ENCODE measurements at places on chromosomes 2 and 18. TPM values are rescaled to one million over a fixed set of nuclear protein-coding genes. Genes with fewer than 3 reads are reported as not detected.

DNA sequence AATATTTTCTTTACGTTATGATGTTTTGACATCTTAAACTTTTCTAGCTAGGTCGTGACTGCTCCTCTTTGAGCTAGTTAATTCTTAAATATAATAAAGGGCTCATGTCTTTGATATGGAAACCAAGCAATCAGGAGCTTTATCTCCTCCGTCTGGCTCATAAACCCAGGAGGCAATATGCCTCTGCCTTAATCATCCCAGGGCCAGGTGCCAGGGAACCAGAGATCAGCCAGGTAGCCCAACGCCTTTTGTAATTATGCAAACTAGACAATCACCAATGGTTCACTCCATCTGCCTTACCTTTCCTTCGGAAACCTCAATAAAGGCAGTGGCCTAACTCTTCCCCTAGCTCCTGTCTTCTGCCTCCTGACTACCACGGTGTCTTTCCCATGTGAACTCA lies 213.7 kb downstream of the KCNJ3 start:
- no peaks in the 10 kb centered on the region for H3K27me3 ChIP-seq
- no peak for DNase-seq
- H3K4me1 ChIP-seq = peaks cover 19% of the 10 kb centered on the region
- no peak overlapping the region for H3K4me3 ChIP-seq

The DNAH7 gene
- 0.23 TPM for total RNA-seq

- no peak overlapping the region for H3K27ac ChIP-seq
- H3K4me3 ChIP-seq = no peak overlapping the region
- H3K27me3 ChIP-seq = no peaks in the 10 kb centered on the region
- no peaks in the 10 kb centered on the region for H3K36me3 ChIP-seq
- H3K4me1 ChIP-seq = peaks cover 27% of the 10 kb centered on the region
These were observed 253.2 kb upstream of the RAB6C start for GRCh38 chr2:129726216-129726615.

DNA sequence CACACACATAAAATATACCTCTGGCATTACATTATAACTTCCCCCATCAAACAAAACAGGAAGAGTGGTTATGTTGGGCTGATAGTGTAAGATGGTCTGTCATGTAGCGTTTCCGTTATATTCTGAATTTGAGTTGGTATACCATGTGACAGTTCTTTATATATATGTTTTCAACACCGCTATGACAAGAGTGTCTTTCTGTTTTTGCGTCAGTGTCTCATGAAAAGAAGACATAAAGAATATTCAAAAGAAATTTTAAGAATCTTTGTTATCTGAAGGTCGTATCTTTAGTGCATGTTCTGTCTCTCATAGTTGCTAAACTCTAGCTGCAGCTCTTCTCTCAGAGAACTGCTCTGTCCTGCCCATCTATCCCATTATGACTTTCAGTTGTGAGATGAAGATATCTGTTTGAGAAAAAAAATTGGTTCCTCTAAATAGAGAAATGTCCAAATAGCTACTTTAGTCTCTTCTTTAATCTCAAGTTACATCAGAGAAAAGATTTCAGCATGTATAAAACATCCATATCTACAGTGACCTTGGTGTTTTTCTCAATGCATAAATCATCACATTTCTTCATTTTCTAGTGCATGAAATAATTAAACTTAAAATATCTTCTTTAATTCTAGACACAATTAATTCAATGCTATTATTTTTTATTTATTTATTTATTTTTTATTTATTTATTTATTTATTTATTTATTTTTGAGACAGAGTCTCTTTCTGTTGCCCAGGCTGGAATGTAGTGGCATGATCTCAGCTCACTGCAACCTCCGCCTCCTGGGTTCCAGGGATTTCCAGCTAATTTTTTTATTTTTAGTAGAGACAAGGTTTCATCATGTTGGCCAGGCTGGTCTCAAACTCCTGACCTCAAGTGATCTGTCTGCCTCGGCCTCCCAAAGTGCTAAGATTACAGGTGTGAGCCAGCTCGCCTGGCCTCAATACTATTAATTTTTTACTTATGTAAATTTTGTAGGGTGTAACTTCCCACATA lies 24.3 kb upstream of the PSME4 start:
- H3K27me3 ChIP-seq = no peaks in the 10 kb centered on the region
- no peak overlapping the region for H3K4me3 ChIP-seq
- H3K4me1 ChIP-seq = no peaks in the 10 kb centered on the region

DNA sequence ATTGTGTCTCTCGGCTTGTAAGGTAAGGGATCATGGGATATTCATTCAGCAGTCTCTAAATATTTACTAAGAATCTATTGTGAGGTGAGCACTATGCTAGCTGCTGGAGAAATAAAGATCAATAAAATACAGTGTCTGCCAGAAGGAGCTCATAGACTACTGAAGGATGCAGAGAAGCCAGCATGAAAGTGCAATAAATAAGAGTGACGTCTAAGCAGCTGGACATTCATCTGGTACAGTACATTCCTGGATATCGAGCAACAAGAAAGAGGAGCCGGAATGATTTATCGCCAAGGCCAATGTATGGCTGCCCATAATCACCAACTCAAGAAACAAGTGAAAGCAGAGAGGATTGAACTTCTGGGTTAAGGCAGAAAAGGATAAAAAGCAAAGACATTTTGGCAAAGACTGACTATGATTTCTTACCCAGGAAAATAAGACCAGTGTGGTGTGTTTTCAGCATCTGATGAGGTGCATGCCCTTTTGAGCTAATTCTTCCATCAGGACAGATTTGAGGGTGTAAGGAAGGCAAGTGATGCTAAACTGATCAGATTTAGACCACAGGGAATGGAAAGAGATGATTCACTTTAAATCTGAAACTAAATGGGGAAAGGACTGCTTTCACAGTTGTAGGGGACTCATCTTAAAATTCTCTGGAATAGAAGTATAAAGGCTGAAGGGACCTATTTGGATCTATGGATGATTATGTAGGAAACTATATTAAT lies 18.7 kb upstream of the LMAN1 start:
- no peak overlapping the region for H3K27ac ChIP-seq
- peaks cover 22% of the 10 kb centered on the region for H3K4me1 ChIP-seq
- no peak overlapping the region for H3K4me3 ChIP-seq

DNA sequence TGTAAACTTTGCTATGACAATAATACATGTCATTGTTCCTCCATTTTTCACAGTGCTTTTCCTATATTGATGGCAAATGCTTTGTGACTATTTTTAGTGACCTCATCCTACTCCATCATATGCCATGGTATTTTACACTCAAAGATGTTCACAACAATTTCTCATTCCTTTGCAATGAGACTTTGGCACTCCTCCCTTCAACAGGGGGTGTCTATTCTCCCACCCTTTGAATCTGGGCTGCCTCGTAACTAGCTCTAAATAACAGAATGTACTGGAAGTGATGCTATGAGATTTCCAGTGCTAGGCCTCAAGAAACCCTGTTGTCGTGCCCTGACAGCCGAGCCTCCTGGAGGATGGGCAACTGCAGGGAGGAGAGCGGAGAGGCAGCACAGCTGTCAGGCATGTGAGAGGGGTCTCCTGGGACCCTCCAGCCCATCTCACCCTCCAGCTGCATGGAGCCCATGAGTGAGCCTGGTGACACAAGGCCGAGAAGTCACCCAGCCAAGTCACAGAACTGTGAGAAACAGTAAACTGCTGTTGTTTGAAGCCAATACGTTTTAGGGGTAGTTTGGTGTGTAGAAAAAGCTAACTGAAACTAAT lies 103.1 kb upstream of the APCDD1 start:
- H3K36me3 ChIP-seq = peaks cover 4% of the 10 kb centered on the region
- no peak overlapping the region for H3K27ac ChIP-seq
- H3K27me3 ChIP-seq = no peaks in the 10 kb centered on the region
- H3K4me1 ChIP-seq = peaks cover 6% of the 10 kb centered on the region
- DNase-seq = no peak

DNA sequence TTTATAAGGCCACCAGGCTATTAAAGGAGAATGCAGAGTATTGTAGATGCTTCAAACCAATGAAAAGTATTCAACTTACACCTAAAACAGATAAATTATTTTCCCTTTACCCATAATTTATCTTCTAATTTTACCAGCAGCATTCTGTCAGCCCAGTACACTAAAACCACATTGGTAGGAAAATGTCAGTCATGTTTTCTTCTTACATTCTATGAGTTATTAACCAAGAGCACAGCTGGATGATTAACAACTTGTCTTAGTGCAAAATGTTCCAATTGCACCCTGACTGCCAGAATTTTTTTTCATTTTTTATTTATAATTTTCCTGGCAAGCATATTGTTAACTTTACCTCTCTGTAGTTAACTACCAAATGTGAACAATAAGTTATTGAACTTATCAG lies 79.0 kb upstream of the WDR75 start:
- H3K36me3 ChIP-seq = peaks cover 3% of the 10 kb centered on the region
- no peaks in the 10 kb centered on the region for H3K27me3 ChIP-seq
- no peak overlapping the region for H3K4me3 ChIP-seq
- H3K4me1 ChIP-seq = no peaks in the 10 kb centered on the region

The GLB1L gene
- 5.2 TPM for total RNA-seq

DNA sequence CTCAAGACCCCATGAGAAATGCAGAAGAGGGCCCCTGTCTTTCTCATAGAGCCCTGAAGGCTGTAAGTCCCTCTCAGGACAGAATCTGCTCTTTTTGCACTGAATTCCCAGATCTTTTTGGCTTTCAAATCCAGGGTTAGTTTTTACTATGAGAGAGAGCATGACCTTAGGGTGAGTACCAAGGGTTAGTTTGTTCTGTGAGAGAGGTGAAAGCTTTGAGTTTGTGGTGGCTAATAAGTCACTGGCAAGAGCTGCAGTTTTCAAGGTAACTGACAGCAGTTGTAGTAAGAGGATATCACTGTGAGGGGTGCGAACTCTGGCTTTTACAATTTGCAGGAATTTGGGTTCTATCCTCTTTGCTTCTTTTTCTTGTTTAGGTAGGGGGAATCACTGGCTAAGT lies 248.4 kb upstream of the KCNH7 start:
- H3K27me3 ChIP-seq = no peaks in the 10 kb centered on the region
- DNase-seq = no peak
- H3K27ac ChIP-seq = no peak overlapping the region
- peaks cover 24% of the 10 kb centered on the region for H3K36me3 ChIP-seq
- peaks cover 2% of the 10 kb centered on the region for H3K4me1 ChIP-seq
- H3K4me3 ChIP-seq = no peak overlapping the region

The LONRF2 gene
- 0.33 TPM for total RNA-seq

DNA sequence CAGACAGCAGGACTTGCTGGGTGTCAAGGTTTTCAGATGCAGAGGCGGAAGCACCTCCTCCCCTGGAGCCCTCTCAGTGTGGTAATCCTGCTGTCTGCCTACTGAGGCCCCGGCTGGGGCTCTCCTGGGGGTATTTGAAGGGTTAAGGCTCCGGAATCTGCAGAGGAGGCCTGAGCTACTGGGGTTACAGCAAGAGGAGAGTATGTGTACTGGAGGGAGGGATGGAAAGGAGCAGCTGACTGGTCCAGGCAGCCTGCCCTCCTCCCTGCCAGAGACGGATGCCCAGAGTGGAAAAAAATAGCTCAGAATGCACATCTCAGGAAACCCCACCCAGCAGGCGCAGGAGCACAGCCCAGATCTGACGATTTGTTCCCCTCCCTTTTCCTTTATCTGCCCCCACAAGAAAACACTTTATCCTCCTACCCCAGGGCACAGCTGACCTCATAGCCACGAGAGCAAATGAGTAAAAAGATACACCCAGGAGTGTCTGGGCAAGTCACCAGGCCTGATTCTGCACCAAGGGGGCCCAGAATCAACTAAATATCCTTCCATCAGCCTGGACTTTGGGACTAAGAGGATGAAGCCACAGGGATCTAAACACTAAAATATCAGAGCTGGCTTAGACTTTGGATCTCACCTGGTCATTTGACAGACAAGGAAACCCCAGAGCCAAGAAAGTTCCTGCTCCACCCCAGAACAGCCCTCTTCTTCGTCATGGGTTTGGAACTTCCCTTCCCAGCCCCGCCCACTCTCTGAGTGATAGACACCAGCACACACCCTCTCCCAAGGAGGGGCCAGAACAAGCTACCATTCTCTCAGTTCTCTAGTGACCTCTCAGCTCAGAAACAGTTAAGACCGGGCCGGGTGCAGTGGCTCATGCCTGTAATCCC lies 5.5 kb downstream of the TMBIM1 start:
- H3K4me1 ChIP-seq = peaks cover 26% of the 10 kb centered on the region
- DNase-seq = peak; percentile 78
- 0 out of 2 replicates have a peak, but pooled peaks cover 4% of the 10 kb centered on the region for H3K27me3 ChIP-seq
- H3K27ac ChIP-seq = peak overlapping the region; percentile 43
- no peak overlapping the region for H3K4me3 ChIP-seq

- no peak overlapping the region for H3K4me3 ChIP-seq
- H3K27me3 ChIP-seq = peaks cover 75% of the 10 kb centered on the region
These were observed 5.9 kb upstream of the SPRED2 start for GRCh38 chr2:65438137-65438899.

The NDUFB3 gene
- total RNA-seq = 66.8 TPM

DNA sequence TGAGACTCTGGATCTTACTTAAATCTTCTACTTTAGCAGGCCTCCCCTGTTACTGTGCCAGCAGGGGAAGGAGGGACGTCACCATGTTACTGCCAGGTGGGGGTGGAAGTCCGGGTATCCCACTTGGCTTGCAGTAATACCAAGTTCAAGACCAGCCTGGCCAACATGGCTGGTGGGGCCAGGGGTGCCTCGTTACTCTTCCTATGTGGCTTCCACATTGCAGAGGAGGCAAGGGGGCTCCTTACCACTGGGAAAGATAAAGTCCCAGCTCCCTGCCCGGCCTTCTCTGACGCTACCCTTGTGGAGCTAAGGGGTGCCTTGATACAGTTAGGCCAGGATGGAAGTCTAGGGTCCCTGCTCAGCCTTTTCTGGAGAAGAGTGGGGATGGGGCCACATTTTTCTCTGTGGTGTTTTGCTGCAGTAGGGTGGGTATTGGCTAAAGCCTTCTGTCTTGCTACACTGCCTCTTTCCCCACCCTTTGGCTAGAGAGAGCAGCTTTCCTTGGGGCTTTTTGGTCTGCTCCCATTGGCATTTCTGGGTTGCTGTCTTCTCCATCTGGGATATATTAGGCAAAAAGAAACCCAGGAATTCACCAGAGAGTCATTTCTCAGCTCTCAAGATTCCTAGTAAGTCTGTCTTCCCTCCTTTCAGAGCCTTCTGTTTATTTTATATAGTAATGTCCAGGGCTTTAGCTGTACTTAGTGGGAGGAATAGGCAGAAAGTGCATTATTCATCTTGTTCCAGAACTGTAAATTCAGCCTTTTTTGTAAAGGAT lies 21.9 kb downstream of the ELMOD3 start:
- H3K4me1 ChIP-seq = no peaks in the 10 kb centered on the region
- H3K27me3 ChIP-seq = no peaks in the 10 kb centered on the region
- H3K4me3 ChIP-seq = no peak overlapping the region
- H3K27ac ChIP-seq = no peak overlapping the region
- no peak for DNase-seq

Measured in WTC11 (cell line).